ENCODE measurements at places on chromosomes 1 and 21. TPM values are rescaled to one million over a fixed set of nuclear protein-coding genes. Genes with fewer than 3 reads are reported as not detected.

The BRDT gene
- total RNA-seq: not detected

The PRRX1 gene
- not detected for total RNA-seq

The PYHIN1 gene
- not detected for total RNA-seq

The GCSAML gene
- total RNA-seq: not detected

The AKR7A3 gene
- 0.89 TPM for total RNA-seq

The KIAA1614 gene
- 2.5 TPM for total RNA-seq

The PRMT6 gene
- 24.0 TPM for total RNA-seq

The ARF1 gene
- total RNA-seq: 596 TPM

All from mammary microvascular endothelial cell (primary cell).